ENCODE measurements at places on chromosomes 3 and 15.

- DNase-seq, result peak; percentile 39
Measured at GRCh38 chr3:141114816-141115460, 63.8 kb downstream of the SPSB4 start.

- no peak for DNase-seq
Measured at GRCh38 chr3:166519443-166519842, 682.2 kb upstream of the BCHE start.

DNA sequence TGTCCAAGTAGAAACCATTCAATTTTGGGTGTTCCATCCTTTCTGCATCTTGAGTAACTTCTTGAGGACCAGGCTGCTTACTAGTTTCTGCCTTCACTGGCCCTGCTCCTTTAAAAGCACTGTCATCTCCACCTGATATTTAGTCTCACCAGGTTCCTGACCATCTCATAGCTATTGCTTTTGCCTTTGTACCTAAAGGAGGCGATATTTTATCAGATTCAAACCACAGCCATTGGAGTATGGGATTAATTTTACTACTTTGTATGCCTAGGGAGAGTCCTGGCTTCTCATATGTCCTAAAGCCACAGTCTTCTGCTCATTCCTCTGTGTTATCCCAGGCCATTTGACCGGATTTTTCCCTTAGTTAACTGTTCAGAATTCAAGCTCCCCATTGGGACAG is 51.8 kb upstream of the RFX7 start:
- no peak for DNase-seq

DNA sequence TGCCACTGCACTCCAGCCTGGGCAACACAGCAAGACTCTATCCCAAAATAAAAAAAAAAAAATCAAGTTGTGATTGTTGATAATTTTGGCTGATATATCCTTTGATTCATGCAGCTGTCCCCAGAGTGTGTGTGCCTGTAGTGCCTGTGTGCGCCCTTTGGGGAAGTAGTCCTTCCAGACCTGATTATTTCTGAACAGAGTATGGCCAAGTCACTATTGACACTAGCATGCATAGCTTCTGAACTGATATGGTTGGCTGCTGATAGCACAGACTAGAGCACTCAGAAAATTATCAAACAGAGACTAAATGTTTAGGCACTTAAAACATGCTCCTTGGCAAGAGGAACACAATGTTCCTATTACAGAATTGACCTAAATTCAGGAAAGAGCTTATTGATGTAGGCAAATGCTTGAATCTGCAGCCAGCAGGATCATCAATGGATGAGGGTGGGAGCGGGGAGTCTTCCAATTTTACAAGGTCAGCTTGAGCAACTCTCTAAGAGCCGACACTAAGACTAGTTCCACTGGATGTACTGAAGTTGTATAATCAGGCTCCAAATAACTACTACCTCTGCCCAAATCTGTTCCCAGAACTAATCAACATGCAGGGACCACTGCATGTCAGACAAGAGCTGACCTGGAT is 17.7 kb upstream of the PTPN9 start:
- DNase-seq, result no peak

DNA sequence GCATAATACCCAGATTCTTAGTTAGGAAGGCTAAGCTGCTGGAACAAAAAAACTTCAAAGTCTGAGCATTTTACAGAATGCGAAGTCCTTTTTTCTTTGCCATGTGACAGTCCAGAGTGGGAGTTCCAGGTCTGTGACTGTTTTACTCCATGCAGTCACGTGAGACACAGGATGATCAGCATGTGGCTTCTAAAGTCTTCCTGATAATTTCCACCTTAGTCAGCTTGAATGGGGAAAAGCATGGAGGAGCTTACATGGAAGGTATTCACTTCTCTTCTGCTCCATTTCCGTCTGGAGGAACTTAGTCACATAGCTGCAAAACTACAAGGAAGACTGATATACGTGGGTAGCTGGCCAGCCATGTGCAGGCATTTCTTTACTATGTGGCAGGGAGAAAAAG is 1.7 kb downstream of the SNTN start:
- peak; percentile 76 for DNase-seq

DNA sequence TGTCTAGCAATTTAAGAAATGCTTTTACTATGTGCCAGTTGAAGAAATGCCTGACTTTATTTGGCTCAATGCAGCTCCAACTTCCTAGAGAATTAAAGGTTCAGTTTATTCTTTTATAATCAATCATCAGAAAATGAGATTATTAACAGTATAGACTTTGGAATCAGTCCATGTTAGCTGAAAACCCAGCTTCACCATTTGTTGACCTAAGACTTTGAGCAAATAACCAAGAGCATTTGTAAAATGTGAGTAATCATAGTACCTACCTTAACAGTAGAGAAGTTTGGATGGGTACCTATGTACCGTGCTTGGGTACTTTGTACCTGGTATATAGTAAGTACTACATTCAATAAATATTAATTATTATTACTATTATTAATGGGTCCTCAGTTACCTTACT is 105.9 kb downstream of the RARB start:
- DNase-seq, result no peak

- no peak for DNase-seq
Measured at GRCh38 chr15:51625236-51625635, 2.7 kb upstream of the DMXL2 start.

DNA sequence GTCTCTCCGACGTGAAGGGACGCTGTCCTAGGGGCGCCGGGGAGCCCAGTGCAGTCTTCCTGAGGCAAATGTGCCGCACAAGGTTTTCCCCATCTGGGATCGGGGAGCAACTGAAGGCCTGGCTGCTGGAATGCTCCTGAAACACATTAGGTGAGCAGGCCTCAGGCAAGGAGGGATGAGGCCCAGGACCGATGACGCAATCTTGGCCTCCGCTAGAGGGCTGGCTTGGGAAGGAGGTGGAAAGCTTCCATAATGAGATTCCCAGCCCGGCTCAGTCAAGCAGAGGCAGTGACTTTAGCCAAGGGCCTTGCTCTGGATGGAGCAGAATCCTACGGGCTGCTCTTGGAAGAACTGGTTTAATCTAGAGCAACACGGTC is 50.8 kb downstream of the CPN2 start:
- DNase-seq, result peak; percentile 71

- DNase-seq, result peak; percentile 70
Measured at GRCh38 chr3:158659454-158660237, 12.8 kb downstream of the LXN start.

DNA sequence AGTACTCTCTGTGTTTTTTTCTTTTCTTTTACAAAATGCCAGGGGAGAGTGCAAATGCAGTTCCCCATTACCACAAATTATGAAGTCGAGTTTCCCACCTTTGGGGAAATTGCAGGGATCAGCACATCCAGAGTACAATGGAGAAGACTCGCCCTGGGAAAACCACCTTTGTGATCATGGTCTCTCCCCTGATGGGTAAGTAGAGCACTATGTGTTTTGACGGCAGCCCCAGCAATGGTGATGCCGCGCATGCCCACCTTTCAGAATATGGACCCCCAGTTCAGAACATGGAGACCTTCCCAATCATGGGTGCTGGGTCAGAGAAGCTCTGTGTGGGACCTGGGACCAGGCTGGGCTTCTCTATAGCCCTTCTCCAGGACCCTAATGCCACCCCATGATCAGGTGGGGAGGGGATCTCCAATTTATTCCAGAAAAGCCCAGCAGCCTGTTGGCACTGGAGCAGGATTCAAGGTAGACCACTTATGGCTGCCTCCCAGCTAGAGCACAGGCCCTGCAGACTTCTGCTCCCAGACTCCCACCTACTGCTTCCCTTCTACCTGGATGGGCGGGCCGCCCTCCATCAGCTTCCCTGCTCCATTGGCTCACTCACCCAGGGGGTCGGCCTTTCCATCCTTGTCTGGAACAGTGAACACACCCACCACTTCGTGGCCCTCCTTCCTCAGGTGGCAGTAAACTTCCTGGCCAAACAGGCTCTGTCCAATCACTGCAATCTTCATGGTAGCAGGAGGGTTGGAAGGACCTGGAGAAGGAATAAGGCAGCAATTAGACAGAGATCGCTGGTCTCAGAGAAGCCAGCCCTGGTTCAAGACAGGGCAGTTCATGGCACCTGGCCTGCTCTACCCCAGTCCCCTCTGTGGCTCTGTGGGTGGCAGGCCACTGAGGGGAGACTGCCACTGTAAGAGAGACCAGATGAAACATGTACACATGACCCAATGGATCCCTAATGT is 19.9 kb downstream of the ALDH1L1 start:
- DNase-seq, result no peak

GRCh38 chr3:28326458-28326926 is 22.0 kb upstream of the ZCWPW2 start:
- peak; percentile 90 for DNase-seq

DNA sequence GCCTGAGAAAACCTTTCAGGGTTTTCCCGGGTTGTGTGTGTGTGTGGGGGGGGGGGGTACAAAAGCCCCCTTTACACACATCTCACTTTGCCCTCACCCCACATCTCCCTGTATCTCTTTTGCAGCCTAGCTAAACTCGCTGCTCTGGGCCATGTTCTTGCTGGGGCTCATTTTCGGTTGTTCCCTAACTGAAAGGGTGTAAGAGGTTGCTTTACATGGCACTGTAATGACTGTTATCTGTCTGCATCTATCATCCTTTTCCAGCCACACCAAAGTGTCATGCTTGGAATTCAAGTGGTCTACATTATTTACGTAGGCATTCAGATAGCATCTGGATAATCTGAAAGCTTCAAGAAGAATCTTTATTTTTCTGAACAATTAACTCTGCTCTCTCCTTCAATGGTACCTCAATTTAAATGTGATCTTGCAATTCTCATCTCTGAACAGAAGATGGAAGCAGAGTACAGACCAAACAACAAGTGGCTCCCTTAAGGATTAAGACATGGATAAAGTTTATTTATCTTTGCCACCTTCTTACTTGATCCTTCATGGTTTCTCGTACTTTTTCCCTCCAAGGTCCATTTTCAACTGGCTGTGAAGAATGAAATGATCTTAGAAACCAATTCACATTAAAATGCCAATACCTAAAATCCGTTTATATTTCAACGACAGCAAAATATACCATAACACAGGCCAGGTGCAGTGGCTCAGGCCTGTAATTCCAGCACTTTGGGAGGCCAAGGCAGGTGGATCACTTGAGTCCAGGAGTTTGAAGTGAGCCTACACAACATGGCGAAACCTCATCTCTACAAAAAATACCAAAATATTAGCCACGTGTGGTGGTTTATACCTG is 34.9 kb downstream of the DCLK3 start:
- peak; percentile 67 for DNase-seq
